ENCODE measurements at places on chromosomes 2 and 18.

GRCh38 chr2:218885981-218886947 is 5.6 kb downstream of the WNT10A start:
- no peak for DNase-seq

DNA sequence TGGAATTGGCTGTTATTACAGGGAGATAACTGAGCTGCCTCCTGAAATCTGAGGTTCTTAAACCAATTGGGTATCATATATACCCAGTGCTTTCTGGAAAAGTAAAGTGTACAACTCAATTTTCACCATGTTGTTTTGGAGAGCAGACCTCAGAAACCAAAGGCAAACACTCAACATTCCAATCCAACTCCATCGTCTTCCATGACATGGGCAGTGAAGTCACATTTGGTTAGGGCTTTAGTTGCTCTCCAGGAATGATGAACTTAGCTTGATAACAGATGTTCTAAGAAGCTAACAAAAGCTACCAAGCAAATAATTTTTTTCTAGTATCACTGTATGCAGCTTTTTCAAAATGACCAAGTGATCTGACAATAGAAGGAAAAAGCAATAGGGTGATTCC is 107.0 kb upstream of the SLC35G4 start:
- DNase-seq = no peak

- DNase-seq = peak; percentile 71
Measured at GRCh38 chr2:10434886-10435819, 13.0 kb downstream of the ODC1 start.

DNA sequence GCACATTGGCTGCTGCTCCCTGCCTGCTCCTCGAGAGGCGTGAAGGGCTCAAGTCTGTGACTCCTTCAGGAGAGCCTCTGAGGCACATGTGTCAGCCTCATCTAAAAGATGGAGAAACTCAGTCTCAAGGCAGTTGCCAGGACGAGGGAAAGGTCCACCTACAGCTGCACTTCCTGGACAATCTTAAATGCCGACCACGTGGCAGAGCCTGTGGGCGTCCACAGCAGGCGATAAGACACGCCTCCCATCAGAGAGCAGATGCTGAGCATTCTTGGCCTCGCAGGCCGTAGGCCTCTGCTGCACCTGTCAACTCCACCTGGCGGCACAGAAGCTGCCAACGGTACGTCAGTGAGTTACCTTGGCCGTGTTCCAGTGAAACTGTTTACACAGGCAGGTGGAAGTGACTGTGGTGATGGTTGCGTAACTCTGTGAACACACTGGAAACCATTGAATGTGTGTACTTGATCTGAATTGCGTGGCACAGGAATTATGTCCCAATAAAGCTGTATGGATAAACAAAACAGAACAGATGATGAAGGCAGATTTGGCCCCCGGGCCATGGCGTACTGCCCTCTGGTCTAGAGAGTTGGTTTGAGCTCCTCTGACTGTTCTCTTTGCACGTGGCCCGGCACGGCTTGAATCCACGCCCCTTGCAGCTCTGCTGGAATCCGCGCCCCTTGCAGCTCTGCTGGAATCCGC is 114.5 kb downstream of the RNF144A start:
- DNase-seq = no peak

- DNase-seq = no peak
Measured at GRCh38 chr2:140639628-140640027, 1491.2 kb downstream of the LRP1B start.

GRCh38 chr18:79375441-79376154 is 20.1 kb upstream of the NFATC1 start:
- no peak for DNase-seq

GRCh38 chr2:135740206-135740605 is 1.4 kb upstream of the UBXN4 start:
- no peak for DNase-seq

DNA sequence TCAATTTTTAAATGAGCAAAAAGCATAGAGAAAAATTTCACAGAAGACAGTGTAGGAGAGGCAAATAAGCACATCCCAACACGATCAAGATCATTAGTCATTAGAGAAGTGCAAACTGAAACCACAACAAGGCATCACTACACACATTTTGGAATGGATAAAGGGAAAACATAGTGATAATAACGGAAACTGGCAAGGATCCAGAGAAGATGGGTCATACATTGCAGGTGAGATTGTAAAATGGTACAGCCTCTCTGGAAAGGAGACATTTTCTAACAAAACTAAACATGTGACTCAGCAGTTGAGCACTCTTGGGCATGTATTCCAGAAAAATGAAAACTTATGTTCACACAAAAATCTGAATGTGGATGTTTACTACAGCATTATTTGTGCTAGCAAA is 98.3 kb upstream of the TMEM17 start:
- DNase-seq = no peak

- no peak for DNase-seq
Measured at GRCh38 chr2:214807653-214808052, 1.8 kb downstream of the BARD1 start.

DNA sequence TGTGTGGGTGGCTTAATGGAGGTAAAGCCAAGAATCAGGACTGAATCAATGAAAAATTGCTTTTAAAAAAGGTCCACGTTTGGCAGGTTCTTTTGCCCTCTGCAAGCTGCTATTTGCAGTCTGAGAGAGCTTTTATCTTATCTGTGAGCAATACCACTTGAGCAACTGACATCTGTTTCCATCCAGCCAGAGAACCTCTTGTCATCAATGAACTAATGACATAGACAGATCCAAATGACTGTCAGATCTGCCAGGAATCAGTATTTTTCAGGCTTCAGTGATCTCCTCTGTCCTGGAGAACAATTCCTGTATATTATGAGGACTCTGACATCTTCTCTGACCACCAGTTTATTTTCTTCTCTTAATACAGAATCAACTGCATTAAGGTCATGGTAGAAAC is 608.1 kb downstream of the LRP1B start:
- no peak for DNase-seq

DNA sequence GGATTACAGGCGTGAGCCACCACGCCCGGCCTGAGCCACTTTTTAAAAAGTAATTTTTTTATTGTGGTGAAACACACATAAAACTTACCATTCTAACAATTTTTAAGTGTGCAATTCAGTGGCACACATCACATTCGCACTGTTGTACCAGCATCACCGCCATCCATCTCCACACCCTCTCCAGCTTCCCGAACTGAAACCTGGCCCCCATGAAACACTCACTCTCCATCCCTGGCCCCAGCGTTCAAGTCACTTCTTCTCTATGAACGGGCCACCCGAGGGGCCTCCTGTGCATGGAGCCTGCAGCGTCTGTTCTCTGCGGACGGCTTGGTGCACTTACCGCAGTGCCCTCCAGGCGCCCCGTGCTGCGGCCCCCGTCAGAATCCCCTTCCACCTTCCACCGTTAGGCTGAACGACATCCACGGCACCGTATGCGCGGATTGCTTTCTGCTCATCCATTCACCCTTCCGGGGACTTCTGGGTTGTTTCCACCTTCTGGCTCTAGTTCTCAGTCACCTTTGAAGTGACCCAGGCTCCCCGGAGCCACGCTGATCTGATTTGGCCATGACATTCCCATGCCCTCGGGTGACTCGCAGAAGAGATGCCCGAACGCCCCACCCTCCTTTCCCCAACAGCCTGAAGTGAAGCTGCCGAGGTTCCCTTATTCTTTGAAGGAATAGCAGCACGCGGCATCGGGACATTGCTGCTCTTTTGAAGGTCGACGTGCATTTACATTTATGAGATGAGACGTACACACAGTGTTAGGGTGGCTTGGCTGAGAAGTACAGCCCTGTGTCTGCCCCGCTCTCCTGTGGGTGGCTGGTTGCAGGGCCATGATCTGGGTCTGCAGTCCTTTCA is 134.4 kb downstream of the MBP start:
- no peak for DNase-seq

GRCh38 chr18:574865-575645 is 5.1 kb upstream of the CETN1 start:
- DNase-seq = no peak

GRCh38 chr2:218878486-218878885 is 2.2 kb upstream of the WNT10A start:
- no peak for DNase-seq

DNA sequence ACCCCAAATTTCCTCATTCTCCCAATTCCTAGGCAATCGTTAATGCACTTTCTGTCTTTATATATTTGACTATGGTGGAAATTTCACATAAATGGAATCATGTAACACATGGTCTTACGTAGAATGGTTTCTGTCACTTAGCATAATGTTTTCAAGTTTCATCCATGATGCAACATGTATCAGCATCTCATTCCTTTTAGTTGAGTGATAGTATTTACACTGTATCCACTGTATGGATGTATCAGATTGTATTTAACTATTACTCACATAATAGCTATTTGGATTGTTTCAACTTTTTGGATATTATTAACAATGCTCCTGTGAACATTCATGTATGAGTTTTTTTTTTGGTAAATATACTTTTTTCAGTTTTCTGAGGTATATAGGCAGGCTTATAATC is 982.3 kb upstream of the DDX18 start:
- DNase-seq = no peak

GRCh38 chr18:11146238-11146946 is 3.0 kb downstream of the PIEZO2 start:
- no peak for DNase-seq

GRCh38 chr2:68317971-68318913 is 1.5 kb downstream of the CNRIP1 start:
- DNase-seq = no peak

- DNase-seq = no peak
Measured at GRCh38 chr2:209431701-209432100, 7.9 kb downstream of the MAP2 start.

DNA sequence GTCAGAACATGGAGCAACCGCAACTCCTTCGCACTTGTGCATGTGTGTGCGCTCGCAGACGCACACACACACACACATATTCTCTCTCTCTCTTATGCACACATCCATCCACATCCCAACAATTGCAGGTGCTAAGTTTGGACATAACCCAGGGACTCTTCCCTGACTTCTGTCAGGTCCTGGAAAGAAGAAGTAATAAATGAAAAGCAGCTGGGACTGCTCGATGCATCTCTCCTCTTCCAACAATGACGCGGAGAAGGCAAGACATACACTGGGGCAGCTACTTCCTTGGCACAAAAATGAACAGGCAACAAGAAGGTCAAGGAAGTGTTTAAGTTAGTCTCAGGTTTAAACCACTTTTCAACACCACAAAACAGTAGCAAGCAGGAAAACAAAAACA is 23.6 kb downstream of the STARD7 start:
- DNase-seq = no peak

- no peak for DNase-seq
Measured at GRCh38 chr2:183490914-183491313, 366.7 kb downstream of the NUP35 start.

DNA sequence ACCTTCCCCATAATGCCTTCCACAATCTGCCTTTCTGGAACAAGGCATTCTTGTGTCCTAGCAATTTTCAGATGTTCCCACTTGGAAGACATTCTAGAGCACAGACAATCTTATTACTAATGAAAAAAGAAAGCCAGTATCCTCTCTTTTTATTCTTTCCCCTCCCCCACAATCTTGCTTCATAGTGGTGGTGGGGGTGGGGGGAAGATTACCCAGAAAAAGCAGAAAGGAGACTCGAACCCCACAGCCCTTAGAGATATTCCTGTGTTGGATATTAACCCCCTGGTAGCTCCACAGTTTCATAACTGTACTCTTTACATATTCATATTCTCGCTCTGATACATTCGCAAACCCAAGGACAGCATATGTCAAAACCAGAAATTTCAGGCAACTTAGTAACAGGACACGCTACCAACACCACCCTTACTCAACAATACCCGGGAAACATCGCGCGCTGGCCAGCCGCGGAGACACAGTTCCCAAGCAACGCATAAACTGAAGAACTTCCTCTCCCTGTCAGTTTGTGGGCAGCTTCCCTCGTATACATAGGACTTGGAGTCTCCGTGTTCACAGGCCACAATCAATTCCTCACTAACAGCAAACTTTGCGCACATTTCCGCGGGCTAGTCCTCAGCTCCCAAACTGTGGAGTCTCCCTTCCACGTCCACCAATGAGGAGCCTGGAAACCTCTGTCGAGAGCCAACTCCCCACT is 793 bp downstream of the NR4A2 start:
- DNase-seq = no peak

GRCh38 chr18:33316146-33316587 is 124.4 kb downstream of the CCDC178 start:
- no peak for DNase-seq

GRCh38 chr2:222297600-222297935 is 1.2 kb downstream of the PAX3 start:
- DNase-seq = no peak

DNA sequence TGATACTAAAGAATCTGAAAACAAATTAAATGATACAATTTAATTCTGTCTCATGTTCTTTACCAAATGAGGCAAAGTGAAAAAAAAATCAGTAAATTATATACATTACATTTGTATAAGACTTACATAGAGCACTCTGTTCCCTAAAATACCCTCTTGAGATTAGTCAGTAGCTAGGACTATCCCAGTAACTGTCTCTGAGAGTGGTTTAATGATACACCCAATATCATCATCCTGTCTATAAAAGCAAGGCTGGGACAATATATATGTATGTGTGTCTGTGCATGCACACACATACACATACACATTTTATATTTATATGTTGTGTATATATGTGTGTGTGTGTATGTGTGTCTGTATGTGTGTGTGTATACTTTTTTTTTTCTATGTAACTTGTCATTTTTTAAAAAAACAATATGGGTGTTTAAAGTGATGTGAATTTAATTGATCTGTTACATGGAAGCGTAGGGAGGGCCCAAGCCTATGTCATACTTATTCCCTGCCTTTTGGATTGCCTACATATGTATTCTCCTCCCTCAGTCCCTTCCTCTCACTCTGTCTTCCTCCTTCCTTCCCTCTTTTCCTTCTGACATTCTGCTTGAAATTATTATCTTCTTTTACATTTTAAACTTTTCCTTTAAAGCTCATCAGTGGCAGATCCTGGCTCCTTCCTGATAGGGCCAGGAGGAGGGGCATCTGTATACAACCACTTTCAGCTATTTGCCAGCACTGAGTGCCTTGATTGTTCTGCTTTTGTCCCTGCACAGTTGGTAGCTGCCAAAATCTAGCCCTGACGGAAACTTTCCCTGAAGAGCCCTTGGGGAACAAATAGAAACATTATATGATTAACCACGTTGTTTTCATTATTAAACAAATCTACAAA is 6.8 kb downstream of the ASXL3 start:
- no peak for DNase-seq

- DNase-seq = no peak
Measured at GRCh38 chr2:118837067-118837466, 10.4 kb downstream of the EN1 start.

- DNase-seq = no peak
Measured at GRCh38 chr2:100853909-100854810, 34.2 kb downstream of the NPAS2 start.

- no peak for DNase-seq
Measured at GRCh38 chr2:64879745-64880144, 109.5 kb upstream of the SLC1A4 start.

All from stimulated activated CD8-positive, alpha-beta memory T cell treated with anti-CD3 and anti-CD28 coated beads, Interleukin-15, amount 100 ng/mL, for 24 hours (primary cell).